ENCODE measurements at places on chromosomes 5 and 9.

- no peak for DNase-seq
Measured at GRCh38 chr9:137295849-137296669, 6.0 kb downstream of the NRARP start.

DNA sequence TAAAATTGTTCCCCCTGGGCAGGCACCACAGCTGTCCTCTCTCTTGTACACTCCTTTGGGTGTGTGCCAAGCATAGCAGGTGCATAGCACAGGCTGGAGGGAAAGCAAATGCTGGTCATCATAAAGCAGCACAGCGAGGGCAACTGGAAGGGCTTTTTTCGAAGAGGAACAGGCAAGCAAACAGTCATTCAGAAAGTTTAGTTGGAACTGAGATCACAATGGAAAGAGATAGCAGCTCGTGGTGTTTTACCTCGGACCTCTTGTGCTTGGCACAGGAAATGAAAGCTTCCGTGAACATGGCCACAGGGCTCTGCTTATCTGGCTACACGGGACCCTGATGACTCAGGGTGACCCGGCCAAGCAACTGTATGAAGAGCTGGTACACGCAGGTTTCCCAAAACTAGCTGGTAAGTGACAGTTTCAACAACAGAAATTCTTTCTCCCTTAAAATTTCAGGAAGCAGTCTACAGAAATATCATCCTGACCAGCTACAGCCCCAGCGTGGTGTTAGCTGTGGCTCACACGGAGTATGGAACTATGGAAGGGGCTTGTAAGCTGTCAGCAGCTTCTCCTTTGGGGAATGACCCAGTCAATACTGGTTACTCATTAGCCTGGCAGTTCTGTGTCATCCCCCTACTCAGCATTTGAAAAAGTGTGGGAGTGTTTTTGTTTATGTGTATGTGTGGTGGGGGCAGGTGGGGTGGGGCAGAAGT lies 48.1 kb downstream of the POC5 start:
- DNase-seq = no peak

DNA sequence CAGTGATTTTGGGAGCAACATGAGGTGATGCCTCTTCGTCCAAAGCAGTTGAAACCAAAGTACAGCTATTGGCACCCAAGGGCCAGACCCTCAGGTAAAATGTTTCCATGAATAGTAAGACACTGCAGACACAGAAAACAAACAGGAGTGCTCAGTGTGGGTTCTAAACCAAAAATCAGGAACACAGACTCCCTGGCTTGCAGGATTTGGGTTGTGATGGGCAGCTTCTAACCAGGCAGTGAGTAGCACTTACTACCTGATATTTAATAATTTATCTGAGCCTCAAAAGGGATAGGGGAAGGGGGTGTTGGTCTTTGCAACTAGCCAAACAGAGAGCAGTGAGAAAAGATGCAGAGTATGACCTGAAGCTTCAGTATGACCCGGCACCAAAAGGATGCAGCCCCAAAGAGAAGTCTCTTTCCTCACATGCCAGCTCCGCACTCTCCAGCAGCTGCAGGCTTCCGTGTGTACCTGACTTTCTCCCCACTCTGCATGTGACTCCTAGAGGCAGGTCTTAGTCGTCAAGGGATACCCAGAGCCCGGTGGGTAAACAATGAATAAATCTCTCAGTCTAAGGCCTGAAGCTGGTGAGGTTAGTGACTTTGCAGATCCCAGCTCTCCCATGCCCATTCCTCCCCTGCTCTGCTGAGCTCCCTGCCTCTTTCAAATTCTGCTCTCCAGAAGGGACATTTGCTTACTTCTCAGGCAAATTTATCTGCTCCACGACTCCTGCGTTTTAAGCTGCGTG lies 105.4 kb upstream of the SPOCK1 start:
- no peak for DNase-seq

- no peak for DNase-seq
Measured at GRCh38 chr9:35826071-35826701, 2.3 kb downstream of the FAM221B start.

Measured in putamen (tissue), 1 donor.